Mononuclear cell (primary cell): ENCODE measurements at places on chromosomes 11 and 22. TPM values are rescaled to one million over a fixed set of nuclear protein-coding genes. Genes with fewer than 3 reads are reported as not detected.

The PTDSS2 gene
- 8.8 TPM for total RNA-seq

The SCARF2 gene
- total RNA-seq: 1.6 TPM

The MMP8 gene
- total RNA-seq: 0.10 TPM

The ZNF280B gene
- total RNA-seq: 1.2 TPM

The TRIM29 gene
- total RNA-seq: not detected
